Stimulated activated CD4-positive, alpha-beta T cell treated with anti-CD3 and anti-CD28 coated beads, TNF-alpha, amount 100 ng/mL, for 24 hours (primary cell): ENCODE measurements at places on chromosomes 3 and 15.

GRCh38 chr15:43483297-43484128 is 9.4 kb downstream of the TP53BP1 start:
- DNase-seq = no peak

- DNase-seq = no peak
Measured at GRCh38 chr15:57152666-57153539, 223.4 kb upstream of the CGNL1 start.

GRCh38 chr3:20320489-20320888 is 134.5 kb upstream of the SGO1 start:
- no peak for DNase-seq

DNA sequence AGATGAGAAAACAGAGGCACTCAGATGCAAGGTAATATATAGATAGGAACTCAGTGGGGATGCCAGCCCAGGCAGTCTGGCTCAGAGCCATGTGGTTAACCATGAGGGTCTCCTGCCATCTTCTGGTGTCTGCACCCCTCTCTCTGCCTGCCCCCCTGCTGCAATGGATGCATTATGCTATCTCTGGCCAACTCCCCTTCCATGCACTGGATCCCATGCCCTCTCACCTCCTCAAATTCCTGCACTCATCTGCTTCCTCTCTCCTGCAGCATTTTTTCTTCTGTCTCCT is 163.2 kb downstream of the STT3B start:
- no peak for DNase-seq

- no peak for DNase-seq
Measured at GRCh38 chr15:80331886-80332406, 72.2 kb upstream of the ARNT2 start.

- DNase-seq = no peak
Measured at GRCh38 chr15:97045666-97046421, 715.3 kb downstream of the NR2F2 start.
